Stimulated activated CD4-positive, alpha-beta T cell treated with anti-CD3 and anti-CD28 coated beads, Interleukin-15, amount 100 ng/mL, for 1 hour (primary cell): ENCODE measurements at places on chromosomes 1 and 21.
A peak's percentile ranks its signal among the peaks of the same experiment; 100 is the strongest.

DNA sequence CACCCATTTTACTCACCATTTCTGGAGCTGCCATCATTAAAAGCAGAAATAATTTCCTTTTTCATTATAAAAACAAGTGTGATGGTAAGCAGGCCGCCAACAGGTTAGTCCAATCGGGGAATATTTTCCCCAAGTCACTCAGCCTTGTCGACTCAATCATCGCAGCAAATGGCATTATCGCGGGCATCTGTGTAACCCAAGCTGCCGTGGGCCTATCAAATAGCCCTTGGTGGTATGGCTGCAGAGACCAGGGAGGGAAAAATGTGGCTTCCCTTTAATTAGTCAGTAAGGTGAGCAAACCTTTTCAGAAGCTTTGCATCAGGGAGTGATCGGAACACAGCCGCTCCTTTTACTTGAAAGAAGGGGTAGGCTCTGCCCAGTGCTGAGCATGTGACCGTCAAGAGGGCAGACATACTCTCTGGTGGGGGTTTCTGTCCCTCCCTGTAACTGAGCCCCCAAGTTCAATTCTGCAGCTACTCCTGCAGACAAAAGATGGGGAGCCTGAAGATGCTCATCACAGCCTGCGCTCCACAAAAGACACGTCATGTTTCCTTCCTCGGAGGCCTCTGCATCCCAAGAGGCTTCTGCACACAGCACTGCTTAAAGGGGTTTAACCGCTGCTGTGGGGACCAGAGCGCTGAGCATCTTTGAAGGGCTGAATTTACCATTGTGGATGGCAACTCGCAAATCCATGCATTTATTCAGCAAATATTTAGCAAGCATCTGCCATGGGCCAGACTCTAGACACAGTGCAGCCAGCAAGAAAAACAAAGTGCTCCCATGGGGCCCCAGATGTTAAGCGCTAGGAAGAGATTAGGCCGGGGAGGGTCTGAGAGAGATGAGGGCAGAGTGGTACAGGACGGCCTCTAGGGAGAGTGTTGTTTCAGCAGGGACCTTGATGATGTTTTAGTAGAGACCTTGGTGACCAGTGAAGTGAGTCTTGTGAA is 1.2 kb upstream of the TMPRSS3 start:
- DNase-seq: no peak

DNA sequence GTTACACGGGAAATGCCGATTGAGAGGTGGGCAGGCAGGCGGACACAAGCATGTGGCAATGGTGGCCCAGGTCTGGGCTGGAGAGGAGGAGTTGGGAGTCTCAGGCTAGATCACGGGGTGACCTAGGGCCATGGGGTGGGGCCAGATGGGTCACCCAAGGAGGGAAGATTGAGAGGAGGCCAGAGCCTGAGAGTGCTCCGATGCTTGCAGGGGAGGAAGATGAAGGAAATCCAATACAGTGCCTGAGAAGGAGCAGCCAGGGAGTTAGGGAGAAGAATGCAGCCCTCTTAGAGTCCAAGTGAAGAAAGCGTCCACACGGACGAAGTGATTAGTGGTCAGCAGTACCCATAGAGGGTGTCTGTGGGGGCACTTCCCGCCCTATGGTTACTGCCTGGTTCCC is 61.4 kb upstream of the FAM3B start:
- no peak for DNase-seq

DNA sequence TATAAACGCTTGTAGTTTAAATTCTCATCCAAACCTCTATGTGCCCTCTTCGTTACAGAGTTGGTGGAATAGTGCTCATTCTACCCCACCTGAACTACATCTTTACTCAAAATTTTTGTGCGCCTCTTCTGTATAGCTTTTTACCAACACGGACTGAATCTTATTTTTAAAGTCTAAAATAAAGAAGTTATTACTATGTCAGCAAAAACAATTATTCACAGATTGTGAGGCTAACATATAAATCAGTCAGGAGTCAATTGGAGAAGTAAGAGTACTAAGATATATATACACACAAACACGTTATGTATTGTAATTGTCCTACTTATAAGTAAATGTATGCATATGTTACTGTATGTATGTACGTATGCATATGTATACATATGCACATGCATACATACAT is 274.9 kb upstream of the ADGRL4 start:
- no peak for DNase-seq

DNA sequence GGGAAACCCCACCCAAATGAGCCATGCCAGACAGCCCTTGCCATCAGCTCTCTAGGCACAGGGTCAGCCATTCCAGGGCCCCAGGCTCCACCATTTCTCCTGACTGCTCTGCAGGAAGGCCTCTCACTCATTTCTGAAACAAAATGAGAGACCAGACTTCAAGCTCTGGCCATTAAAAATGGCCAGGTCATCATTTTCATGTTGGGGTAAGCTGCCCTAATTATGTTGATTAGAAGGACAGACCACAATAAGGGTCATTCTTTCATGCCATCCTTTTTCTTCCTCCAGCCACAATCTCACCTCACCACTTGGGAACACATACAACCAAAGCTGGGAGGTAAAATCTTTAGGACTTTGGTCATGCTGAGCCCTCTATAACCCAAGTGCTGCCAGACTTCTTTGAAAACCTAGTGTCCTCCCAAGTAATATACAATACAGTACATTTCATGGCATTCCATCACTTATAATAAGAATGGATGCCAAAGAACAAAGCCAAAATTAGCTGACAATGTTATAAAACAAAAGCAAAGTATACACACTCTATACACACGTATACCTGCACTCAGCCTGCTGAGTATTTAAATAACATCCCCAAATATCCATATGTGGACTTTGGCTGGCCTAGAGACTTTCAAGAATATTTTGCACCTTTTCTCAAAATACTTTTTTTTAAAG is 22.4 kb upstream of the RBBP5 start:
- no peak for DNase-seq

DNA sequence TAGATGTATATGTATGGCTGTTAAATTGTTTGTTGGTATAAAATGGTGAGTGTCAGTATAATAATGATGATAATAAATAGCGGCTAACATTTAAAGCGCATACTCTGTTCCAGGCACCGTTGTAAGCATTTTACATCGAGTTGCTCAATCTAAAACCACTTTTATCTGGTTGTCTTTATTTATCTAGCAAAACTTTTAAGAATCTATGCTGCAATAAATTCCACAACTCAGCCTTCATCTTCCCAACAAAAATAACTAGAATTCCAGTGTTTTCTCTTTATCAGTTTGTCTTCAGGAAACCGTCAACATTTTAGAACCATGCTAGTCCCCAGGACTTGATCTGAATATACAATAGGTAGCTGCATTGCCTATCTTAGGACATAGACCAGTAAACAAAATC is 19.3 kb upstream of the SLC16A1 start:
- no peak for DNase-seq

- no peak for DNase-seq
Measured at GRCh38 chr1:56396581-56396980, 182.8 kb downstream of the PLPP3 start.

DNA sequence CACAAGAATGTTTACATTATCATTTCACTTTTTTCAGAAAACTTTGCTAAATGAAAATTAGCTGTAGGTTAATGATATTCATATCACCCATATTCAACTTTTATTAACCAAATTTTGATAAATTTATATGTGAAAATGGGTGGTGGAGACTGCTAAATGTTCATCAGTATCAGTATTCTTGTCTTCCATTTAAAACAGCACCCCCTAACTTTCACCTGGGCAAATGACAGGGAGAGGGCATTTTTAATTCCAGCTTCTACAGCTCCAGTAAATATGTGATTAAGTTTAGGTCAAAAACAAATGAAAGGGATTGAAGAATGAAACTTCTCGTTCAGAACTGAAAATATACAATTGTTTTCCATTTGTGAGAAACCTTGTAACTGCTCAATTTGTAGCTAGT is 722.2 kb downstream of the KCNT2 start:
- no peak for DNase-seq

DNA sequence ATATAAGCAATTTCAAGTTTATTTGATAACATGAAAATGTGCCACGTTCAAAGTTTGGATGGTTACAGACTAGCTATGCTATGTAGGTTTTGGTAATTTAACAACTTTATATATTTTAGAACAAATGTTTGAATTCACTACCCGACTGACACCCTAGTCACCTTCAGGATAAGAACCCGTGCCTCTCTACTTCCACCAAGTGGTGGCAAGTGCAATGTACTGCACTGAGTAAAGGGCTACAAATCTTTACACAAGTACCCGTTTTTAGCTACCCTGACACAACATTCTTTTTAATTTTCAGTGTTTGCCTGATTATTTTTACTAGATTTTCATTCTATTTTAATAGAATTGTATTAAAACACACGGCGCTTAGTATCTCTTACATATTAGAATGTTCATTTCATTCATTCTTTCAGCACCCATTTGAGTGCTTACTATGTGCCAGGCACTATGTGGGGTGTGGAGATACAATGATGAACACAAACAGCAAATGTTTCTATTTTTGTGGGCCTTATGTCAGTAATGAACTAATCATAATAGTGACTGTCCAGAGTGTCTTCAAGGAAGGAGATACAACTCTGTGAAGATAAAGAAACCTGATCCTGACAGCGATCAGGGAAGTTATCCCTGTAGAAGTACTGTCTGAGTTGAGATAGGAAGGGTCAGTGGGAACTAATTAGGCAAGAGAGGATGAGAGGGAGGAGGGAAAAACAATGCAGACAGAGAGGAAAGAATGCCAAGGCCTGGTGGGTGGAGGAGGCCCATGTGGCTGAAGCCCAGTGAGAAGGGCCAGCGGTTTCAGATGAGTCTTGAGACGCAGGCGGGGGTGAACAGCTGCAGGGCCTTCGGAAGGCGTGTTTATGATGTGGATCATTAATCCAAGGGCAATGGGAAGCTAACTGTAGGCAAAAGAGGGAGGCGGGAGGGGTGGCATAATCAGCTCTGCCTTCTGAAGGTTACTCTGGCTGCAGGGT is 3.8 kb downstream of the LCA5L start:
- DNase-seq: no peak

GRCh38 chr1:156851779-156852417 is 7.0 kb downstream of the INSRR start:
- DNase-seq: no peak

DNA sequence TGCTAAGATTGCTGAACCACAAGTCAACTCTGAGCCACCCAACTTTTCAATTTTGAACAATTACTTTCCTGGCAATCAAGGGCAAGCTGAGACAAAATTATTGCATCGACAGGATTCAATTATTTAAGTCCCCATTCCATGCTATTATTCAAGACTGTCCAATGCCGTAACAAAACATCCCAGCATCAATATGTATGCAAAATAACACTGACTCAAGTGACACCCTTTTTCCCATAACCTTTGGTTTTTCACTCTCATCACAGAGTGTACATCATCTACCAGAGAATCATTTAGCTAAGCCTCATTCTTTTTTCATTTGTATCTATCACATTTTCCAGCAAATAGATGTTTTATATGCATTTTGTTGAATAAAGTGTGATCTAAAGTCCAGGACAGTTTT is 54.6 kb downstream of the ERICH3 start:
- no peak for DNase-seq

- DNase-seq: no peak
Measured at GRCh38 chr1:203114202-203114601, 13.3 kb upstream of the ADORA1 start.

GRCh38 chr1:39960431-39960958 is 5.5 kb downstream of the MFSD2A start:
- DNase-seq: no peak

GRCh38 chr1:99441299-99442095 is 177.2 kb downstream of the PLPPR4 start:
- no peak for DNase-seq

DNA sequence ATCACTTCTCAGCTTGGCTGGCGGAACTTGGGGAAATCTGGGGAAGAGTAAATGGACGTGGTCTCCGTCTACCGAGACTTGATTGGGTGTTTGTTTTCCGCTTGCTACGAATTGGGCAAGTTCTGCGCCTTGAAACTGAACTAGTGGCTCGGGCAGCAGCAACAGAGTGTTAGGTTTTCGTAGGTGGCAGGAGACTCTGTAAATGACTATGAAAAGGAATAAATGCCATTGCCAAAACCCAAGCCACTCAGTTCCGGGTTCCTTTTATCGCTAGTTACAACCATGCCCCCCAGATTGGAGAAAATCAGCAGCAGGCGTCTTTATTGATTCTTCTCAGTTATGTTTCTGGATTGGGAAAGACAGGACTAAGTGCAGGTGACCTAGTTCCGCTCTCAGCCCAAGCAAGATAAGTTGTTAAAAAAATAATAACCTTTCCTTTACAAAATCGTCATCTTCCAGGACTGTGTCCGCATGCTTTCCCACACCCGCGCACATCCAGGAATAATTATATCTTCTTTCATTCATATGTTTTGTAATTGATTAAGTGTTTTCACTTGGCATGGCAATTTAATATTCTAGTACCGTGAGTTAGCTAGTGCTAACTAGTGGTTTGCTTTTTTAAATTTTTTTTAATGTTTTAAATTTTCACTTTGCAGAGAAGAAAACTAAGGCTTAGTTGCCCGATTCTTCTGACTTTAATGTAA is 3.4 kb downstream of the LHX9 start:
- DNase-seq: no peak

DNA sequence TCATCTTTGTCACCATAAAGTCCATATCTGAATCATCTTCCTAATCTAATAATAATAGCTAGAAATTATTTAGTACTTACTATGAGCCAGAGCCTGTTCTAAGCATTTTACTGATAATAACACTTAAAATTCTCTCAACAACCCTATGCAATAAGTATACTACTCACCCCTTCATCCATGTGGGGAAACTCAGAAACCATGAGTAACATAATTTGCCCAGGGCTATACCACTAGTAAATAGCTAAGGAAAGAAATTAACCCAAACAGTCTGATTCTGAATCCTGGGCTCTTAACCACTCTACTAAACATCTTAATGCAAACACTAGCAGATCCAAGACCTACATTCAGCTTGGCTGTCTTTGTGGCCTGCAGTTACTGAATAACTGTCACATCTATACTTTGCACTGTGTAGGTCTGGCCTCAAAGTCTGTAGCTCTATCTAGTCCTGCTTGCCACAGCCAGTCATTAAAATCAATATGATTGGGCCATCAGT is 394.8 kb upstream of the ESRRG start:
- no peak for DNase-seq

DNA sequence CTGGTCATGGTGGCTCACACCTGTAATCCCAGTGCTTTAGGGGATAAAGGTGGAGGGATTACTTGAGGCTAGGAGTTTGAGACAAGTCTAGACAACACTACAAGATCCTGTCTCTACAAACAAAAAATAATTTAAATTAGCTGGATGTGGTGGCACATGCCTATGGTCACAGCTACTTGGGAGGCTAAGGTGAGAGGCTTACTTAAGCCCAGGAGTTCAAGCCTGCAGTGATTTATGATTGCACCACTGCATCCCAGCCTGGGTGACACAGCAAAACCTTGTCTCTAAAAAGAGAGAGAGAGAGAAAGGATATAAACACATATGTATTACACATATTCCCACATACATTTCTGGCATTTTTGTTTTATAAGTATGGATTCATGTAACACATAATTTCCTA is 325.2 kb downstream of the DUSP10 start:
- DNase-seq: no peak

- no peak for DNase-seq
Measured at GRCh38 chr1:54547601-54548388, at the start of gene ACOT11. ACOT11 (plus strand) TSS chr1:54548228; CDS start chr1:54548310, 82 bp downstream.

- DNase-seq: peak; percentile 8
Measured at GRCh38 chr1:165444897-165445370, at the start of gene RXRG. RXRG (minus strand) TSS chr1:165445126; CDS start chr1:165444893, 233 bp downstream.
